ENCODE measurements at places on chromosomes 2 and 18.
A peak's percentile ranks its signal among the peaks of the same experiment; 100 is the strongest.

- DNase-seq = no peak
Measured at GRCh38 chr2:101623031-101623521, 74.4 kb upstream of the MAP4K4 start.

DNA sequence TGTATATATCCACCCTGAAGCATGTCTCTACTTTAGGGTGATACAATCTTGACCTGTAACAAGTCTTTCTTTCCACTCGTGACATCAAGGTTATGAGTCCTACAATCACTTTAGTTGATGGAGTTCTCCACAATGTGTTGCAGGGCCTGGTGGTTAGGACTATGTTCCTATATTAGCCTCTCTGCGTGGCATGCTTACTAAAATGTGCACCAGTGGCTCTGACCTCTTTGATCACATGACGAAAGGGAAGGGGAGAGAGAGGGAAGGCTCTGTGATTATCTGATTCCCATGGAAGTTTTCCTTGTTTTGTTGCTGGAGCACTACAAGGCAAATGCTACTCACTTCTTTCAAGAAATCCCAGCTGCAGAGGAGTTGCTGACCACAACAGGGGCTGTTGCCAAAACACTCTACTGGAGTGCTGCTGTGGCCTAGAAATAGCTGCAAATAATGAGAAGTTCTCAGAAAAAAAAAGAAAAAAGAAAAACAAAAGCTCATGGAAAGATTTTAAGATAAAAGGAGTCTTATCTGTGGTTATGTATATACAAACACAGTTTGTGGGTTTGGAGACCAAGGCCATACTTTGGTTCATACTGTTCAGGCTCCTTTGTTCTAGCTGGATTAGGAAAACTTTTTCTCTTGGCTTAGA, 272.8 kb upstream of the MMADHC start:
- DNase-seq = no peak

DNA sequence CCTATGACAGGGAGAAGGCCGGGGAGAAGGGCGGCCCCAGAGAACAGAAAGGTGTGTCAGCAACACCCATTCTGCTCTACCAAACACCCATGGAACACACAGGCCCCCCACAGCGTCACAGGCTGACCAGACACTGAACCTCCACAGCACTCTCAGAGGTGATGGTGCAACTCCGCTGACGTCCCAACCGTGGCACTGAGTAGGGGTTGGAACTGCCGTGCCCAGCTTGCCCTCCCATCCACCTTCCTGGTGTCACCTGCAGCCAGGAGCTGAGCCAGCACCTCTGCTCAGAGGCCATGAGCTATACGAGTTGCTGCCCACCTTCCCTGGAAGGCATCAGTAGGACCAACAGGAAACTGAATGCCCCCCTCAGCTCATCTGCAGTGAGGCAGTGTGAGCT, 412.9 kb upstream of the SALL3 start:
- no peak for DNase-seq

DNA sequence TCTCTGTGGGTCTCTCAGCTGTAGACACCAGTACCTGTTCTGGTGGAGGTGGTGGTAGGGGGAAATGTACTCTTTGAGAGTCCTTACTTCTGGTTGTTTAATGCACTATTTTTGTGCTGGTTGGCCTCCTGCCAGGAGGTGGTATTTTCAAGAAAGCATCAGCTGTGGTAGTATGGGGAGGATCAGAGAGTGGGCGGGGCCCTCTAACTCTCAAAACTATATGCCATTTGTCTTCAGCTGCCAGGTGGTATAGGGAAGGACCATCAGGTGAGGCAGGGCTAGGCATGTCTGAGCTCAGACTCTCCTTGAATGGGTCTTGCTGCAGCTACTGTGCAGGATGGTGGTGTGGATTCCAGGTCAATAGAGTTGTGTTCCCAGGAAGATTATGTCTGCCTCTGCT, 1100.8 kb downstream of the CNTNAP5 start:
- no peak for DNase-seq

DNA sequence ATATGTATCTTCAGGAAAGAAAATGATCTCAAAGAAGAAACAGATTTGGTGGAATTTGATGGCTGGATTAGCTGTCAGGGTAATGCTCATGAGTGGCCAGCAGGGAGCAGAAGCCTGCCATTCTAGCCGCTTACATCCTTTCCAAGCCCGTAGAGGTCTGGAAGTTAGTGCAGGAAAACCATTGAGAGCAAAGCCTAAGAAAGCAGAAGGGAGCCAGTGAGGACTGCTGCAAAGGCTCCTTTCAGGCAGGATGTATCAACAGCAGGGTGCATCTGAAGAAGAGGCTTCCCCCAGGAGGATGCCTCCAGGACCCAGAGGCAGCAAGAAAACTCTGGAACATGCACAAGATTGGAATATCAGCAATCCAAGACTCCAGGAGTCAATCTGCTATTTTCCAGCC, 22.9 kb upstream of the LBH start:
- DNase-seq = peak; percentile 44

DNA sequence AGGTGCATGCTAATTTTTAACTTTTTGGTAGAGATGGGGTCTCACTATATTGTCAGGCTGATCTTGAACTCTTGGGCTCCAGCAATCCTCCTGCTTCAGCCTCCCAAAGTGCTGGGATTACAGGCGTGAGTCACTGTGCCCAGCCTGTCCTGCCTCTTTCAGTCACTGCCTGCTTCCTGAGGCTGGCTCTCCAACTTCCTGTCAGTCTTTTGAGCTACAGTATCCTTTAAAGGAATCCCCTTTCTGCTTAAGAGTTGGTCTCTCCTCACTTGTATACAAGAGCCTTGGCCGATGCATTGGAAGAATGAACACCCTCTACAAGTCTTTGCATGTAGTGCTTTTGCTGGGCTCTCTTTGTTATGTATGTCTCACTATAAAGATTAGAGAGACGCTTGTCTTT, 88.4 kb upstream of the SMAD2 start:
- no peak for DNase-seq

DNA sequence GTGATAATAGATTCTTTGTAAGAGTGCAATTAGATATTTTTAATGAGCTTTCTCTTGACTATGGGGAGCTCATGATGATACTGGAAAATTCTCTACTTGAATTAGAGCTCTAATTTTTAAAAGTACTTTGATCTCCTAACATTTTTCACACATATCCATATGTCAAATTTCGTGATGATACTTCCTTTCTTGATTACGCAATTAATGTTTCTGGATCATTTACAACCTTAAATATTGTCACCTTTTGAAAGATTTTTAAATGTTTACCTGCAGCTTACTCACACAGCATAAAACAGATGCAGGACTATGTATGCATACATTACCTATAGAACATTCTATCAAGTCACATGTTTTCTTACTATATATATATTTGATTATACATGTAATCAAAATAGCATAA, 598.5 kb upstream of the DSEL start:
- DNase-seq = no peak

- peak; percentile 31 for DNase-seq
Measured at GRCh38 chr2:217650716-217651360, 352.0 kb downstream of the TNS1 start.

DNA sequence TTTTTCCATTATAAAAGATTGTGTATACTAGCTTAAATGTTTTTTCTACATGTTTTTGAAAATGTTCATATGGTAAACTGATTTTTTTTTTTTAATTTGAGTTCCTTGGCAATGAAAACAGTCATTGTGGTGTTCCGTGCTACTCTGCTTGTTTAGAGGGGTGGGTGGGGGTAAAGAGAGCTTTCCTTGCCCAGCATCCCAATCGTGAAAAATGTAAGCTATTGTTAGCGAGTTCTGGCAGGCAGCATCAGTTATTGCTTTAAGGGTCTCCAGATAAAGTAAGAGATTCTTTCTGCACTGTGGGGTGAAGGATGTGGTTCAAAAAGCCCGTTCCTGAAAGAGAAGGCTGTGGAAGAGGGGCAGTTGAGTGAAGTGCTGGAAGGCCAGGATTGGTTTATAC, 118.4 kb downstream of the TANC1 start:
- DNase-seq = no peak

DNA sequence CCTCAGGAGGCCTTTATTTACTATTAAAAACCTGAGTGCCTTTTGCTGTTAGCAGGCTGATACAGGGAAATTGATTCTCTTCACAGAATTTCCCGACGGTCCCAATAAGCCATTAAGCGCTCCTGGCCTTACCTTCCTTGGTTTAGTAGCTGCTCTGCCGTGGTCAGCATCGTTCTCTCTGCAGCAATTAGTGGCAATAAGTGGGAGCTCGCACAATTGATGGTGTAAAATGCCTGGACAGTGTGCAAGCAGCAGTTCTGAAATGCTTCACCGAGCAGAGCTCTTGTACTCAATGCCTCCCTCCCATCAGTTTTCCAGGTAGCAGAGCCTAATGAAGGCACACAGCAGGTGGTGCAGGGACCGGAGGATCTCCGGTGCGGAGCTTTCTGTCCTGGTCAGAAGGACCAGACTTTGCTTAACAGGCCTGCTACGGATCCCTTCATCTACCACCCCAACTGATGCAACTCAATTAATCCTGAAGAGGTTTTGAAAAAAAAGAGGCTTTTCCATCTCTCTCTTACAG, 1.1 kb upstream of the LINC00305 start:
- DNase-seq = no peak

DNA sequence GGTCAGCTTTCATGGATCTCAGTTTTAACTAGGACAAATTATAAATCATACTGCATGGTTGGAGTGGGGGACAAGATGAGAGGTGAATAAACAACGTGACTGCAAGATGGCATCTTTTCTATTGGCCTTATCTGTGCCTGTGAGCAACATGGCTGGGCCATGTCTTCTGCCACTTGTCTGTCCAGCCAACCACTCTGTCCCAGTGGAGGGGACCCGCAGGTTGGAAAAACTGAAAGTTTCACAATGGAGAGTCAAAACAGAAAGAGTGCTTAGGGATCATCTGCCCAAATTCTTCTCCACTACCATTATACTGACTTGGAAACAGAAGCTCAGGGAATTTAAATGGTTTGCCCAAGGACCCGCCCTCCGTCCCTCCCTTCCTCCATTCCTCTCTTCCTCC, 104.1 kb downstream of the ALK start:
- DNase-seq = no peak

DNA sequence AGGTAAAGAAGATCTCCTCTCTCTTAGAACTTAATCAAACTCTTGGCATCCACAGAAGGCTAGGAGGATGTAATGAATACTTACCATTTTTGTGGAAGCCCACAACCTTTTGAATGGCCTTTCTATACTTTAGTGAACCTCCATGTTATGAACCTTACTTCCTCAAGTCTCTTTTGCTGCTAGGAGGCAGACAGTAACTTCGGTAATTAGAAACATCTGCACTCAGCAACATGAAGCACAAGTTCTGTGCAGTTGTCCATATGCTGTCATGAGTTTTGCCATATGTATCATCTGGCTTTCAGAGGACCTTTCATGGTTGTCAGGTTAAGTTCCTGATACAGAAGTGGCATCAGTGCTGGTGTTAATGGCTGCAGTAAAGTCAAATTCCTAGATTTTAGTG, 50.4 kb downstream of the PDK1 start:
- DNase-seq = no peak

- no peak for DNase-seq
Measured at GRCh38 chr2:158797963-158798700, 3.0 kb downstream of the DAPL1 start.

DNA sequence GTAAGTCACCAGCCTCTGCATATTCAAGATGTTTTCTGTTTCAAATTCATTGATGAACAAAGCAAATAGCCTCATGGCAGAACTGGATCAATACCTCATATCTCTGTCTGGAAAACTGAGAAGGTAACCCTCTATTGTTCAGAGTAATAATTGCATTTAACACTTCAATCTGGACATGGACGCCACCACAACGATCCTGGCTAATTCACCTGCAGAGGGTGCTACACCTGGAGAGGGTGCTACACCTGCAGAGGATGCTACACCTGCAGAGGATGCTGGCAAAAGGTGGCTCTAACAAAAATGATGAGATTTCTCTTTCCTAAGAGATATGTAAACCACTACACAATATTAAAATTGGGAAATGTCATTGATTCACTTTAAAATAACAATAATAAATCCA, 183.1 kb upstream of the HNRNPA3 start:
- no peak for DNase-seq

GRCh38 chr2:8528863-8529262, 153.0 kb upstream of the ID2 start:
- DNase-seq = no peak

DNA sequence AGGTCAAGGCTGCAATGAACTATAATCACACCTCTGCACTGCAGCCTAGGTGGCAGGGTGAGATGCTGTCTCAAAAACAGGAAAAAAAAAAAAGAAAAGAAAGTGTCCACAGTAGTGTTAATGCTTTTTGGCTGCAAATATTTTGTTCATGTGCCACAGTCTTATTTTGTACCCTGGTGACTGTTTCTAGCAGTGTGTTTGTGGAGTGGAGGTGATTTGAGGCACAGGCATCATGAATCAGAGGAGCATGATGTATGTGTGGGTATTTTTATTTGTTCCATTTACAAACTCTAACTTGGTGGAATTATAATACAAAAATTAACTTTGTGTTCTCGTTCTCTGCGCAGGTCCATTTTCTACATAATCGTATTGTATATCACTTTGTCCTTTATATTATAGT, 30.6 kb downstream of the DTNA start:
- DNase-seq = no peak

DNA sequence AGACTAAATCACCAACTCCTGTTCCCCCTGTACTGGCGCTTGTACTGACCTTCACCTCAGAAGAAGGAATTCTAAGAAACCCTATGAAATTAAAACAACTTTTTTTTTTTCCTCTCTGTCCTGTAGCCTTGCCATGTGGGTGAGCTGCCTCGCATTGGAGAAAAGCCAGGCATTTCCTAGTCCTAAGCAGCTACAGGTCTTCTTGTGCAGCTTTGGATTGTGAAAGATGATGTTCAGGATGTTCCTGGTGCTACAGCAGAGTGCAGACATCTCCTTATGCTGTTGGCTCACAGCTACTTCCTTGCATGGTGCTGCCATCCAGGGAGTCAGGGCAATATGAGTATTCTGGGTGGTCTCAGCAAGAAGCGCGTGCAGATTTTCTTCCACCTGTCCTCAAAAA, 11.9 kb downstream of the PIK3C3 start:
- DNase-seq = no peak

DNA sequence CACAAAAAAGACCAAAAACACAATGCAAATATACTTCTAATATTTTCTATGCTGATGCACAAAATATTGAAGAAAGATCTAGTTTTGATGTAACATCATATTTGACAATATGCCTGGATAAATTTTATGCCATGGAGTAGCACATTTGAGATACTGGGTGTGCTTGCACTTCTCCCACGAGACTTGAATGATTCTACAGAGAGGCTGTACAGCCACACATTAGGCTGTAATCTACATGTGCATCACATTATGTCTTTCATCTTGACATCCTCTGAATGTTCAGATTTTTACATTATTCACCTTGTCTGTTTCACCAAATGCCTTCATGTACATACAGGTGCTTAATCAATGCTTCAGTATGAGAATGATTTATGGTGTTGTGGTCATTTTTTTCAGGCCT, 756.4 kb upstream of the CDH7 start:
- no peak for DNase-seq

- no peak for DNase-seq
Measured at GRCh38 chr2:240930096-240930630, 24.0 kb downstream of the CROCC2 start.

GRCh38 chr2:134225173-134225572, 28.7 kb upstream of the MGAT5 start:
- no peak for DNase-seq

- no peak for DNase-seq
Measured at GRCh38 chr2:127052771-127053691, 53.9 kb downstream of the BIN1 start.

GRCh38 chr18:35973650-35974049, 1.2 kb downstream of the RMP24 start:
- no peak for DNase-seq
